ENCODE measurements at places on chromosomes 6 and 20.

- no peak for DNase-seq
Observed at GRCh38 chr6:162825597-162825996, 97.8 kb downstream of the PACRG start.

- DNase-seq = no peak
Observed at GRCh38 chr20:49750611-49751396, 37.1 kb upstream of the B4GALT5 start.

- no peak for DNase-seq
Observed at GRCh38 chr6:129586815-129587214, 123.2 kb downstream of the ARHGAP18 start.

- no peak for DNase-seq
Observed at GRCh38 chr6:57434944-57435343, 117.5 kb downstream of the PRIM2 start.

GRCh38 chr20:9514072-9514460 lies 324 bp upstream of the LAMP5 start:
- no peak for DNase-seq

DNA sequence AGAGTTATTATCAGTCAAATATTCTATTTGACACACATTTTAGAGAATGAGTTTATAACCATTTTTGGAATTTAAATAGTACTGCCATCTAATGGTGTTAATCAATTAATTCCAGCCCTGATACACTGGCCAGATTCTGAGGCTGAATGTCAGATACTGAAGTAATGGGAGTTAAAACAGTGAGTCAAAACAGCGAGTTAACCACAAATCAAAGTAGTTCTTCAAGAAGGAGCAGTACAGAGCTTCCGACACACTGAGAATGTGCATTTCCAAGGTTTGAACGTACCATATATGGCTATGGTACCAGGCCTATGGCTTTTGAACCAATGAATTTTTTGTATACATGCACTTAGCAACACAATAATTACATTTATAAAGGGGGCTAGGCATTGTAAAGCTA lies 11.3 kb upstream of the CEP43 start:
- DNase-seq = no peak

GRCh38 chr20:54525916-54526590 lies 50.7 kb downstream of the DOK5 start:
- DNase-seq = no peak

GRCh38 chr20:51902933-51903332 lies 100.6 kb upstream of the SALL4 start:
- DNase-seq = no peak

GRCh38 chr6:144555066-144555465 lies 269.9 kb downstream of the UTRN start:
- DNase-seq = no peak

DNA sequence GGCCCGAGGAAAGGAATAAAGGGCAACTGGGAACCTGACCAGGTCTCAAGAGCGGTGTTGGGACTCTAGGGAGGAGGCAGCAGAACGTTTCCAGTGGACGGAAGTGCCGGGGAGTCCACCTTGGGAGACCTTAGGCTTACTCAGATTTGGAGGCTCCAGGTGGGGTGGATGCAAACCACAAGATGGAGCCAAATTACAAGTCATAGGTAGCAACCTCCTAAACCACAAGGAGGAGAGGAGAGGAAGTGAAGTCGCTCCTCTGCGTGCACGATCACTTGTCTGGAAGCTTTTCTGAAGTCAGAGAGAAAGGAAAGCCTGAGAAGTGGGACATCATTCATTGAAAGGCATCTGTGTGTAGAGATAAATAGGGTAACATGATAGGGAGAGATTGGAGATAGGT lies 9.3 kb downstream of the HLA-DOA start:
- DNase-seq = no peak

GRCh38 chr6:24882835-24883555 lies 52.8 kb downstream of the RIPOR2 start:
- DNase-seq = no peak

GRCh38 chr6:36978421-36979346 lies 7.3 kb downstream of the MTCH1 start:
- DNase-seq = no peak

DNA sequence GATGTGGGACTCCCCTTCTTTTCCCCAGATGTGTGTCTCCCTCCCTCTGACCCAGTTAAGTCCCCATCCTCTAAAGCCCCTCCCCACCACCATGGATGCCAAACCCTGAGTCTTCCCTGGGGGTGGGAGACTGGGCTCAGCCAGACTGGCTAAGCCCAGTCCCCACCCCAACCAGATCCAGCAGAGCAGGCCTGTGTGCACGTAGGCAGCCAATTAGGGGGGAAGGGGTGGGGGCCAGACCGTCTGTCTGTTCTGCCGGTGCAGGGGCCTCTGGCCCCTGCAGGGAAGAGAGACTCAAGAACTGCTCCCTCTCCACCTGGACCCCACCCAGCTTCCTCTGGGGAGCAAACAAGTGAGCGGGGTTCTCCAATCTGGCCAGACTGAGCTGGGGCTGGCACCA lies 605 bp downstream of the COX4I2 start:
- no peak for DNase-seq

Measured in T-cell (primary cell).